ENCODE measurements at places on chromosomes 1 and 21. TPM values are rescaled to one million over a fixed set of nuclear protein-coding genes. Genes with fewer than 3 reads are reported as not detected.

Gene OR2L5
- not detected for polyA plus RNA-seq

Gene NLRP3
- polyA plus RNA-seq = 0.20 TPM

Gene OR2L3
- not detected for polyA plus RNA-seq

Gene SH2D2A
- 1.6 TPM for polyA plus RNA-seq

Gene STIL
- 1.00 TPM for polyA plus RNA-seq

Gene OR2W3
- 0.13 TPM for polyA plus RNA-seq

Gene S100A9
- 780 TPM for polyA plus RNA-seq

Gene SEMA4A
- polyA plus RNA-seq = 4.1 TPM

Gene C4BPB
- 18.9 TPM for polyA plus RNA-seq

Gene PPM1J
- polyA plus RNA-seq = not detected

Gene NR1I3
- polyA plus RNA-seq = not detected

Gene HNRNPCL2
- polyA plus RNA-seq = not detected

Gene OR6Y1
- not detected for polyA plus RNA-seq

Gene S100A8
- polyA plus RNA-seq = 21,822 TPM

Gene MFSD2A
- polyA plus RNA-seq = 0.75 TPM

Gene CELA2A
- polyA plus RNA-seq = 0.43 TPM

Gene OR2L8
- polyA plus RNA-seq = not detected

Gene PGLYRP3
- polyA plus RNA-seq = 1.6 TPM

Gene ERICH3
- polyA plus RNA-seq = not detected

Gene ATP6V0B
- 94.7 TPM for polyA plus RNA-seq

Data from stomach (tissue), 19 donors.